ENCODE measurements at places on chromosomes 2 and 18.

- no peak for DNase-seq
Measured at GRCh38 chr2:134372141-134372540, 118.3 kb downstream of the MGAT5 start.

DNA sequence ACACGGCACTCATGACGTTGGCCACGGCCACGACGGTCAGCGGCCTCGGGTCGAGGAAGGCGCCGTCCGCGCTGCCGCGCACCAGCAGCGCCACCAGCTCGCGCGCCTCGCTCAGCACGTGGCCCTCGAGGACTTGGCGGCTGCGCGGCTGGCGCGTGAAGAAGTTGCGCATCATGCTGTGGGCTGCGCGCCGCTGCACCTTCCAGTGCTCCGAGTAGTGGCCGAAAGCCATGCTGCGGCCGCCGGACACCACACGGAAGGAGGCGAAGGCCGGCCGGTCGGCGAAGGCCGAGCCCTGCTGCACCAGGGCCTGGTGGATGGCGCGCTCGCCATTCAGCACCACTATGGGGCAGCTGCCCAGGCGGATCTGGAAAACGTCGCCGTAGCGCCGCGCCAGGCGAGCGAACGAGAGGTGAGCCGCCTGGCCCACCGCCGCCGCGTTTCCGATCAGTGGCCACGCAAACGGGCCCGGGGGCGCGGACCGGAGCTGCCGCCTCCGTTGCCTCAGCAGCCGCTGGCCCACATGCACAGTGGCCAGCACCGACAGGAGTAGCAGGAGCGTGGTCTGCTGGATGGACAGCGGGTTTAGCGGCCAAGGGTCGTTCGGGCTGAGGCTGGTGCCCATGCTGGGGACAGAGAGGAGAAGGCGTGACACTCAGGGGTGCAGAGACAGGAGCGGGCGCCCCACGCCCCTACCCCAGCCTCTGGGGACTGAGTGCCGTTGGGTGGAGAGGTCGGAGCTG lies 1.0 kb downstream of the CYP1B1 start:
- DNase-seq, result no peak

GRCh38 chr2:21763501-21763900 lies 639.7 kb downstream of the TDRD15 start:
- DNase-seq, result no peak

GRCh38 chr2:217972490-217972889 lies 30.3 kb downstream of the TNS1 start:
- no peak for DNase-seq

DNA sequence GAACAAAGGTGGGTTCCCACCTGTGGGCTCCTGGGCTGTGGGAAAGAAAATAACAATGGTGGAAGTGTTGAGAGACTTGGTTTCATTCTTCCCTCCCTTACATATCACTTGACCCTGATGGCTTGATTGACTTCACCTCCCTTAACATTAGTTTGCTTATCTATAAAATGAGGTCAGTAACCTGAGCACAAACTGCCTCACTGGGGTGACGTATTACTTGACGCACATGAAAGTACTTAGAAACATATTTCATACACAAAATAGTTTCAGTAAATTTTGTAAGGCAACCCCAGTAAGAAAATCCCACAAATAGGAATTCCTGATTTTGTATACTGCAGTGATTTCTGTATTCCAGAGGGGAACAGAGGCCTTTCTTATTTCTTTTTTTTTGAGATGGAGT lies 29.4 kb upstream of the LPIN2 start:
- no peak for DNase-seq

GRCh38 chr2:240060977-240061591 lies 7.8 kb upstream of the OR6B3 start:
- DNase-seq, result peak; percentile 11

DNA sequence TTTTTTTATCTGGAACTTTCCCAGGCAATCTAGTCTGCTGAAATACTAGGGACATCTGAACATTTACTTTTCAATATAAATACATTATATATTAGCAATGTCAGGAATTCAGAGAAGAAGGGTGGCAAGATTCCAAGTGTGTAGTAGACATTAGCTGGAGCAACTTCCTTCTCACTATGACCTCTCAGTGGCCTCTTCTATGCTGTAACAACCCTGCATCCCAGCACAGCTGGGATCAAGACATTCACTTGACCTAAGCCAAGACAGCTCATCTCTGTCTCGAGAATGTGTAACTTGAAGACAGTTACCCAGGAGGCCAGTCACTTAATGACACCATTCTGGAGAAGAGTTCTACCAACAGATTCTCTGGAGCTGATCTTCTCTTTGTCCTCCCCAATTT lies 61.7 kb upstream of the RALBP1 start:
- no peak for DNase-seq

Measured in stimulated activated CD8-positive, alpha-beta memory T cell treated with anti-CD3 and anti-CD28 coated beads, Interleukin-7, amount 100 ng/mL, for 48 hours (primary cell).